ENCODE measurements at places on chromosomes 12 and 14. TPM values are rescaled to one million over a fixed set of nuclear protein-coding genes. Genes with fewer than 3 reads are reported as not detected.

PHETA1 gene
- 5.3 TPM for polyA plus RNA-seq

SRRM4 gene
- not detected for polyA plus RNA-seq

DNA sequence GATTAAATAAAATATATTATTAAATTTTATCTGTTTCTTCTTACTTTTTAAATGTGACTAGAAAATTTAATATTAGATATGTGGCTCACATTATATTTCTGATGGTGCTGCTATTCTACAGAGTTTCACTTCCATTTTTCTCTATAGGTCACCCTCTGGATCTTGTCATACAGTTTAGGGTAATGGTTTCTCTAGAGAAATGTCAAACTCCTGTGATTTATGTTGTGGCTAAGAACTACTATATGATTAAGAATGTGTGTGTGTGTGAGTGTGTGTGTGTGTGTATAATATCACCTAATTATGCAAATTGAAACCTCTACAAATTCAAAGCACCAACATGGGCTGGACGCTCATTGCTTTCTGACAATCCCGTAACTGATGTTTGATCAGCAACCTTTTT lies 325.9 kb downstream of the ADAMTS20 start:
- no peak for DNase-seq

- DNase-seq, result no peak
These were observed 111.7 kb downstream of the KTN1 start for GRCh38 chr14:55691659-55692058.
